ENCODE measurements at places on chromosomes 13 and 19.

- no peak for DNase-seq
Observed at GRCh38 chr13:98689347-98689968, 63.0 kb downstream of the SLC15A1 start.

GRCh38 chr13:65497265-65497664, 1732.9 kb downstream of the PCDH9 start:
- no peak for DNase-seq

DNA sequence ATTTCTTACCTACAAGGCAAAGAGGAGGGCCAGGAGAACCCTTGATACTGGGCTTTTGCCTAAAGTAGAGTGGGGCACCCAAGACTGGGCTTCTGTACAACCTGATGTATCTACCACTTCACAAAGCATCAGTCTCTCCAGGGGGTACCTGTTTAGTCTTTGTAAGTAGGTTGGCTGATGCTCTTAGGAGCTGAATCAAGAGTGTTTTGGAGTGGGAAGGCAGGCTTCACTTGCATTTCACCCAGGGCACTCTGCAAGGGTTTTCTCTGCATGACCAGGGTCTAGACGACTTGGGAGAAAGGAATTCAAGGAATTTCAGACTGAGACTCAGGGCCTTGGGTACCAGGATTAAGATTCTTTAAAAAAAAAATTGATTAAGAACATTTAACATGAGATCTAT, 361.5 kb downstream of the RFC3 start:
- no peak for DNase-seq

DNA sequence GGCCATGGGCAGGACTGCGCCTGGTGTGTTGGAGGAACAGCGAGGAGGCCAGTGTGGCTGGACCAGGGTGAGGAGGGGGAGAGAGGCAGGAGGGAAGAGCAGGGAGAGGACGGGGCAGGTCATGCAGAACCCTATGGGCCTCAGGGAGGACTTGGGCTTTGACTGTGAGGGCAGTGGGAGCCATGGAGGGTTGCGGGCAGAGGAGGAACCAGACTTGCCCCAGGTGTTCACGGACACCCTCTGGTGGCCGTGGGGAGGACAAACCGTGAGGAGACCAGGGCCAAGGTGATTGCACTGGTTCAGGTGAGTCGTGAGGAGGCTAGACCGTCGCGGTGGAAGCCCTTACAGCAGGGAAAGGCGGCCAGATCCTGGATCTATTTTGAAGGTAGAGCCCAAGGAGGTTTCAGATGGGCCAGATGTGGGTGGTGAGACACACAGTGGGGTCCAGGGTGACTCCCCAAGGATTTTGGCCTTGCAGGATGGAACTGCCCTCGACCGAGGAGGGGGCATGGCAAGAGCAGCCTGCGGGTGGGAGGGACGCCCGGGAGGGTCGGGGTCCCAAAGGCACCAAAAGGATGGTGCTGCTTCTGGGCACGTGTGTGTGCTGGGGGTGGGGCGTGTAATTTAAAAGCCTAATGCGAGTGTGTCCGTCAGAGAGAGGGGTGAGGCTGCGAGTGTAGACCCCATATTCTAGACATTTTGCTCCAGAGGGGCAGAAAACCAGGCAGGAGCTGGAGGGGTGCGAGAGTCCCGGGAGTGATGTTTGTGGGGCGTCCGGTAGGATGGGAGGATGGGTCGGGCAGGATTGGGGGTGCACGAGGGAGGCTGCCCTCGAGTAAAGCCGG, 2.7 kb upstream of the REXO1 start:
- no peak for DNase-seq

DNA sequence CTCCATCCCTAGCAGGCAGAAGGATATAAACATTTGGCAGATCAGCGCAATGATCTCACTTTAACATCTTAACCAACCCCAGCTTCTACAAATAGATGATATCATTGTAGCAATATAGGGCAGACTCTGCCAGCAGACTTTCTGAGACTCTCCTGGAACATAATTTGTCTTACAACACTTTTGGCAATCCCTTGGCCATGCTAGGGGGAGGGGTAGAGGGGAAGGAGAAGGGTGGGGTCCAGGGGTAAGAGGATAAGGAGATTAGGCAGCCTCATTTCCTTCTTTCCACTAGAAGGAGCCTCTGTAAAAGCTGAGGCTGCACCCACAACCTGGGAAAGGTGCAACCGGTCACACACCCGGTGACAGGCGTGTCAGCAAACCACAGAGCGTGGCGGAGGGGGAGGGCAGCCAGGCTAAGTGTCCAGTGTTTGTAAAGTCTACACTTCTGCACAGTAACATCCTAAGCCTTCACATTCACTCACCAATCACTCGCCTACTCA, 8.7 kb upstream of the UBAC2 start:
- DNase-seq = no peak

- DNase-seq = peak; percentile 27
Observed at GRCh38 chr19:48997972-48998371, 4.3 kb downstream of the RUVBL2 start.

DNA sequence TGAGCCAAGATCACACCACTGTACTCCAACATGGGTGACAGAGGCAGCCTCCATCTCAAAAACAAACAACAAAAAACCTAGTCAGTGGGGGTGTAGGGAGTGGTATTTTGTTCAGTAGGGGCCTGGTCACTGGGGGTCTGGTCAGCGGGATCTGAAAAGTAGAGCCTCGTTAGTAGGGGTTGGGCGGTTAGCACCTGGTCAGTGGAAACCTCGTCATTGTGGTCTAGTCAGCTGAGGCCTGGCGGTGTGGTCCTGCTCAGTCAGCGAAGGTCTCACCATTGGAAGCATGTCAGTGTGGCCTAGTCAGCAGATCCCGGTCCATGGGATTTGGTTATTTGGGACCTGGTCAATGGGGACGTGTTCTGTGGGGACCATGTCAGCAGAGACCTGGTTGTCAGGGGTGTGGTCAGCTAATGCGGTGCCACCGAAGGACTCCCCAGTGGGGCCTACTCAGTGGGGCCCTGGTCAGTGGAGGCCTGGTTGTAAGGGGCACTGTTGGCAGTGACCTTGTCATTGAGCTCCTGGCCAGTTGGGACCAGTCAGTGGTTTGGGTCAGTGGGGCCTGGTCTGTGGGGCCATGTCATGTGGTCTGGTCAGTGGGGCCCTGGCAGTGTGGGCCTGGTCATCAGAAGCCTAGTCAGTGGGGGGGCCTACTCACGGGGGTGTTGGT, 63.0 kb upstream of the TPM4 start:
- no peak for DNase-seq

DNA sequence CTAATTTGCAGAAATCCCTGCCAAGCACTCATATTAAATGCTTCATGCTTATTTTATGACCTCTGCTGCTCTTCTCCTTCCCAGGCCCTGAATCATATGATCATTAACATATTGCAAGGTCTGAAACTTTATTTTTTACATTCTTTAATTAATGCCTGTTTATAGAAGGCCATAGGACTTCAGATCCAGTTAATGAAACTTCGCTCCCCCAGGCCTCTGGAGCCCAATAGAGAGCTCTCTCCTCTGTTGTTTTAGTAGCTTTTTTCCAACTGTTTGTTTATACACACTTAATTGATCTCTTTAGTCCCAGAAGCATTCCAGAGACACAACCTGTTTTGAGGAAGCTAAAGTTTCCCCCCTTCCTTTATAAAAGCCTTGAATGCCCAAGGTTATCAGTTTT, 68.3 kb downstream of the DACH1 start:
- DNase-seq = no peak

DNA sequence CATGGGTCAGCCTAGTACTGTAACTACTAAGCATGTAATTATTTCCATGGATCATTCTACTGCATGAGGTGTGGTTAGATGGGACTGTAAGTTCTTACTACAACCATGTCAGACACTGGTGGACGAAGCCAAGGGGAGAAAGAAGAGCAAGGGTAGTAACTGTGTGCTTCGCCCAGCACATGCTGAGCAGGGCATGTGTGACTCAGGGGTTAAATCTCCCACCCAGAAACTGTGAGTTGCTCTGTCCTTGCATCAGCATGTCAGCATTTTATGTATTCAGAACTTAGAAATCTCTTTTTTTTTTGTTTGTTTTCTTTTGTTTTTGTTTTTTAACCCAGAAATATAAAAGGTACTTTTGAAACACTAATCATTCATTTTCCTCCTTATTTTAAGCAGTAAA, 436.6 kb upstream of the KLF12 start:
- no peak for DNase-seq

- no peak for DNase-seq
Observed at GRCh38 chr13:84873951-84874350, 925.3 kb downstream of the SLITRK6 start.

DNA sequence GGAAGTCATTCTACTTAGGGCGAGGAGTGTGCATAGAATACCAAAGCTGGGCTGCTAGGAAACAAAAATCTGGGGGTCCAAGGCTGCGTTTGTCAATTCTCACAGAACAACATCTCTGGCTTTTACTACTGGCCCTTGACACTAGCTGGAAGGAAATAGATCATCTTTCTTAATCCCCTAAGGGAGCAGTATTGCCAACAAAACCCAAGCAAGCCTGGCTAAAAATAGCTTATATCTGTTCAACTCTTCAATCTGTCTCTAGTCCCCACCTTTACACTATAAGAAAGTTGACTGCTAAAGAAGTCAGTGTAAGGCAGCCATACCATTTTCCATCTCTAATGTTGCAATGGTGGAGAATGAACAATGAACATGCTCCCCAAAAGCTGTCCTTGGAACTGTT, 107.8 kb upstream of the SPRY2 start:
- DNase-seq = no peak

- DNase-seq = no peak
Observed at GRCh38 chr19:2198317-2198716, 34.6 kb downstream of the DOT1L start.

- no peak for DNase-seq
Observed at GRCh38 chr13:33940256-33940655, 122.3 kb downstream of the RFC3 start.

DNA sequence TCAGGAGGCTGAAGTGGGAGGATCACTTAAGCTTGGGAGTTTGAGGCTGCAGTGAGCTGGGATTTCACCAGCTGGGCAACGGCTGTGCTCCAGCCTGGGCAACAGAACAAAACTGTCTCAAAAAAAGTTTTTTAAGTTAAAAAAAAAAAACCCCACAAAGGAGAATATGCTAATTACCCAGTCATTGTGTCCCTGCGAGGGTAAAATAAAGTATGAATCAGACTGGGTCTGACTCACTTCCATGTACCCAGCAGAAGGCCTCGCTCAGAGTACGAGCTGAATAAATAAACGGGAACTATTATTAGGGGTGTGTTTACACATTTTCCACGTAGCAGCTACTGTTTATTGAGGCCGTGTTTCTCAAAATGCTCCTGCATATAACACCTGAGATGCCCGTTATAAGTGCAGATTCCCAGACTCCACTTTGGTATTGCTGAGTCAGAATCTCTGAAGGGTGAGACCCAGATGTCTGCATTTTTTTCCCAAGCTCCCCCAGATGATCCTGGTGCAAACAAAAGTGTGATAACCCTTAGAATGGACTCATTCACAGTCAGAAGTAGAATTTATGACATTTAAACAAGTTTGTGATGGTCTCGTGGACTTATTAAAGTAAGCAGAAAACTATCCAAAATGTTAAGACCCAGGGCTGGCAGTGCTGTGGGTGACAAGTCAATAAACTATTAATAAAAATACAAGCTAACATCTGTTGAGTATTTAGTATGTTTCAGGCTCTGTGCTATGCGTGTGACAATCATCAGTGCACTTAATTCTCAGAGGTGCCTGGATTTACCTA, 28.2 kb downstream of the KCNC3 start:
- DNase-seq = no peak

- no peak for DNase-seq
Observed at GRCh38 chr13:112843392-112844111, 125.5 kb upstream of the MCF2L start.

DNA sequence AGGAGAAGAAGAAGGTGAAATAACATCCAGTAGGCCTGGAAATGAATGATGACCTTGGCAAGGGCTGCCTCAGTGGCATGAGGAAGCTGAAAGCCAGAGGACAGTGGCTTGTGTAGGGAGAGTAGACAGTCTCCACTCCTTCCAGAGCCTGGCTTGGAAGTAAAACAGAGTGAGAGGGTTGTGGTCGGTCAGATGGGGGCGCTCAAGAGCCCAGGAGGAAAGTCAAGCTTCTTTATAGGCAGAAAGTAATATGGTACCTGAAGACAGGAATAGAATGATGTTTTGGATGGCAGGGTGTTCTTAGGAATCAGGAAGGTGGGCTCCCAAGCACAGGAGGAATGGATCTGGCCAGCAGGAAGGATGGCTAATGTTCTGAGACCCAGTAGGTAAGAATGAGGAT, 75.1 kb upstream of the TSC22D1 start:
- no peak for DNase-seq

DNA sequence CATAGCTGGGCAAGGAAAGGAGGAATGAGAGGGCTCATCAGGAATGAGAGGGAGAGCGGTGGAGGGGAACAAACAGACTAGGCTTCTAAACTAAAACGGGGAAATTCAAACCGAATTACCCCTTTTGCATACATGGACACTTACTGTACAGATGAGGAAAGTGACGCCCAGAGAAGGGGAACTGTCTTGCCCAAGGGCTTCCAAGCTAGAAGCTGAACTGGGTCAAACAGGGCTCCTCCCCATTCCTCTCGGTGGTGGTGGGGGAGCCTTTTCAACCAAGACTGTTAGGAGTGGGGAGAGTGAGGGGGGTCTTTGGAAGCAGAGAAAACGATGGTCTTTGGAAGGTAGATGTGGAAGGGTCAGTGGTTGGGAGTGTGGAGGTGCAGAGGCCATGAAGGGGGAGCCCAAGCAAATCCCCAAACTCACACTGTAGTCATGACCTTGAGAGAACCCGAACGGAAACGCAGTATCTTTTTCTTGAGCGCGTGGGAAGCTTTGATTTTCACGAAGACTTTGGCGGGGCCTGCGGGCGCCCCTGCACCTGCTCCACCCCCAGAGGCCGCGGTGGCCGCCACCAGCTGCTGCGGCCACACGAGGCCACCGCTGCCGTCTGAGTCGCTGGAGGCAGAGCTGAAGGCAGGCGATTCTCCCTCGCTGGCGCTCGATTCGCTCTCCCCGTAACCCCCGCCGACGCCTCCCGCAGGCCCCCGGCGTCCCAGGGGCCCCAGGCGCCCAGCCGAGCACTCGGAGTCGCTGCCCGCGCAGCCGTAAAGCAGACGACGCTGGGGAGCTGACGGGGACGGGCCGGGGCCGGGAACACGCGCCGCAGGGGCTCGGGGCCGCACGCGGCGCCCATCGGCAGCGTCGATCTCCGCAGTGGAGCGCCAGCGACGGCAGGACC, 12.3 kb upstream of the GNG8 start:
- no peak for DNase-seq

GRCh38 chr13:51006067-51006845, 96.7 kb downstream of the RNASEH2B start:
- DNase-seq = no peak

- DNase-seq = peak; percentile 45
Observed at GRCh38 chr19:14544977-14545715, 15.8 kb downstream of the TECR start.
